IPS DF 19.7 (cell line): ENCODE measurements at places on chromosomes 4 and X.
A peak's percentile ranks its signal among the peaks of the same experiment; 100 is the strongest.

DNA sequence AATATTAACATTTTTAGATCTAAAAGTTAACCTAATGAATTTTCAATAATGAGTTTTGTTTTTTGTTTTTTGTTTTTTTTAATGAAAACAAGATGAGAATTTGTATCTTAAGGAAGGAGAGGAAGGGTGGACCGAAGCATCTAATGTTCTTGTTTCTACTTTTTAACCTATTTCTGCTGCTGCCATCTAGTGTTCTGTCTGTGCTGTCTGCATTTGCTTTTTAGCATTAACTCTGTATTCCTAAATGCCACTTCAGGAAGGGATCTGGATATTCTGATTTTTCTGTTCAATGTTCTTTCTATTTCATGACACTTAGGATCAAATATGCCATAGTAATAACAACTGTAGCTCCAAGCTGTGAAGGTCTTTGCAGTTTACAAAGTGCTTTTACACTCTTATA, 161.7 kb downstream of the BRWD3 start:
- DNase-seq, result no peak

DNA sequence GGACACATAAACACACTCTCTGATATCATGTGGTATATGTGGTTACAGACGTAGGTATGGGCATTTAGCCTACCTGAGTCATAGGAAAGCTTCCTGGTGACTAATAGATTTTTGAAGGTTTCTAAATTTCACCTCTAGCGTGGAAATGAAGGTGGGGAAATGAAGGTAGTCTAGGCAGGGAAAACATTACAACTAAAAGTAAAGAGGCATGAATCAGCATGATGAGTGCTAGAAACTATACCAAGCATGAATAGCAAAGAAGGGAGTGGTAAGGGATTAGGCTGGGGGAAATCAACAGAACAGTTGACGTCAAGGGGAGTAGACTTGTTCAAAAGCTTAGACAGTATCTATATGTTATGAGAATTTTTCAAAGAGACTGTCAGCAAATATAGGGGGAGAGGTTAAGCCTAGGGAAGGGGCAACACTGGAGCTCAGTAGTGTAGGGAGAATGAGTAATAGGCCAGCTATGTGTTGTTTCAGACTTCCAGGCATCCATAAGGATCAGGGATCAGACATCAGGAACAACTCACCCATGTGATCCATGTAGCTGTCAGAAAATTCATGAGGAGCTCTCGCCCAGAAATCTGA, 279.3 kb upstream of the DIPK2B start:
- DNase-seq, result no peak

GRCh38 chr4:95085124-95085833, 327.5 kb downstream of the BMPR1B start:
- DNase-seq, result no peak

- no peak for DNase-seq
These were observed 211.4 kb downstream of the MID1IP1 start for GRCh38 chrX:39012621-39013111.

- DNase-seq, result no peak
These were observed 38.3 kb downstream of the NDNF start for GRCh38 chr4:121034017-121034416.

GRCh38 chrX:130902446-130902782, 595 bp downstream of the ENOX2 start:
- DNase-seq, result no peak

DNA sequence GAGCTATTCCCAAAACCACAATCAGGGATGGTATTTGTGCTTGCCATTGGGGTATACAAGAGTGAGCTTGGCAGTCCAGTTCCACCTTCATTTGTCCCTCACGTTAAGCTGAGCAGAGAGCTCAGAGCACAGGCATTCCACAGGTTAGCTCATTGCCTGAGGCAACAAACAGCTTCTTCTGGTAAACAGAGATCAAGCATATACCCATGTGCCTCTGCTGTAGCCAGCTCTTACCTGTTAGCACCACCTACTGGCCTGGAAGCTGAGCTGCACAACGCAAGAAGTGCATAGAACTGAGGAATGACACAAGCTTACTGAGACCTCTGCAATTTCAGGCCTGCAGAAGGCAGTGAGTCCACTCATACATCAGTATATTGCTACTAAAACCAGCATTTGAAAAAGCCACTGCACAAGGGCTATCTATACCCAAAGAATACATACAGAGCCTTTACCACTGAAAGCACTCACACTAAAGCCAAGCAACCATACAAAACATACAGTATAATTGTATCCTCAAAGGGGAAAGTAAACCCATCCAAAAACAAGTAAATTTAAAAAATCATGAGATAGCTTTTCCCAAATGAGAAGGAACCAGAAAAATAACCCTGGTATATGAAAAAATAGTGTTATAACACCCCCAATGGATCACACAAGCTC, 258.3 kb upstream of the GABRA2 start:
- DNase-seq, result peak; percentile 3

GRCh38 chrX:79169484-79169883, 25.0 kb downstream of the GPR174 start:
- no peak for DNase-seq

GRCh38 chr4:172035562-172035961, 222.4 kb downstream of the GALNTL6 start:
- no peak for DNase-seq

- peak; percentile 73 for DNase-seq
These were observed 58.7 kb upstream of the KDR start for GRCh38 chr4:55183926-55184599.

- DNase-seq, result no peak
These were observed 98.9 kb upstream of the ADRA2C start for GRCh38 chr4:3667258-3667657.

GRCh38 chr4:99759988-99760387, 56.6 kb upstream of the DAPP1 start:
- DNase-seq, result no peak

DNA sequence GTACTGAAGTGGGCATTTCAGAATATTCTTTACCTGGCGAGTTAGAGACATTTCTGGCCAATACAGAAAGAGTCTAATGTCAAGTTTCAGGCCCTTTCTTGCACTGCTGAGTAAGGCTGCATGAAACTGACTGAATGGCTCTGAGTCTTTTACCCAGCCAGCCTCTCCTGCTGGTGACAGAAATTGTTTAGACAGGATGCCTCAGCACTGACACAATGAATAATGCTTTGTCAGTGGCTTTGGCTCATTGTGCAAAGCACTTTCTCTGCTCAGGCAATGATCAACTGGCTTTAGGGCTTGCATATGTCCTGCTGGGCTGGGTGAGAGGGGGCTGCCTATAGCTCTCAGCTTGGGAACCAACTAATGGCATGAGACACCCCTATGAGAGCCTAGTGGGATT, 45.5 kb downstream of the CLNK start:
- DNase-seq, result no peak

GRCh38 chrX:56783450-56783831, 54.4 kb downstream of the NBDY start:
- no peak for DNase-seq

- no peak for DNase-seq
These were observed 116.9 kb downstream of the COL25A1 start for GRCh38 chr4:109185548-109185947.

DNA sequence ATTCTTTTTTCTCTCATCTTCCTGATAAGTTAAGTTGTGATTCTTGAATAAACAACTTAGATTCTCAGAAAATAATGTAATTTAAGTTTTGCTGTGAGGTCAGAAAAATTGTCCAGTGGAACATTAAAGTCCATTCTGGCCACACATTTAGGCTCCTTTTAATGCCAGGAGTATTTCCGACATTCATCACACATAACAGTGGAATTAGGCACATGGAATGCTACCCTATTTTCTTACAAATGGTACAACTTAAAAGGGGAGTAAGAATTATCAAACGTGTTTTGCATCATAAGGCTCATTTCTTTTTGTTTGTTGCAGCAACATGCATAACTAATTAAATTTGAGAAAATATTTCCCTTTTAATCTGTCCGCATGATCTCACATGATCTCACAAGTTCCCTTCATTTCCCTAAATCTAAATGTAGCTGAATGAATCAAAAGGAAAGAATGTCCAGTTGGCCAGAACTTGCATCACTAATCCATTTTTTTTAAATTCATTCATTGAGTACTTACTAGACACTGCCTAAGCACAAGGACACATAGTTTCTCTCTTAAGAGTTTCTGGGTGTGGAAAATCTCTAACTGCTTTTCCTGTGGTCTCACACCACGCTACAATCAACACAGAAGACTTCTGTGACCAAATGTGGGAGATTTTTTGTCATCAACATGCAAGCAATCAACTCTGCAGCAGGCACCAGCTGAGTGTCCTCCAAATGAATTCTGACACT, 22.0 kb downstream of the SPARCL1 start:
- no peak for DNase-seq
